ENCODE measurements at places on chromosomes 2 and 18.

DNA sequence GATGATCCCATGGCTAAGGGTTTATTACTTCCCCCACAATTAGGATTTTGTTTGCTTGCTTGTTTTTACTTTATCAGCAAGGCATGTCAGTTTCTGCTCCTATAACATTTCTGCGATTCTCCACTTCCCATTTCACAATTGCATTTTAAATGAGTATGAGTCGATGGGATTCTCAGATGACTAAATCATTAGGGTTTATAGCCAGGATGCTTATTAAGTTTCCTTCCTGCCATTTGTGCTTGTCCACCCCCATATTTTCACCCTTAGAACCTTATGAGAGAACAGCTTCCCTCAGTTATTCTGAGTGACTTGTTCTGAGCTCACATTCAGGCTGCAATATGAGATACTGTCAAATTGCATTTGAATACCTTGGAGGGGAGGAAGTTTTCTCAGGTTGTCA is 37.9 kb upstream of the C1GALT1C1L start:
- DNase-seq: no peak

GRCh38 chr2:11777066-11777782 is 30.8 kb downstream of the LPIN1 start:
- DNase-seq: no peak

- no peak for DNase-seq
Measured at GRCh38 chr2:30433541-30434299, 13.3 kb upstream of the LCLAT1 start.

DNA sequence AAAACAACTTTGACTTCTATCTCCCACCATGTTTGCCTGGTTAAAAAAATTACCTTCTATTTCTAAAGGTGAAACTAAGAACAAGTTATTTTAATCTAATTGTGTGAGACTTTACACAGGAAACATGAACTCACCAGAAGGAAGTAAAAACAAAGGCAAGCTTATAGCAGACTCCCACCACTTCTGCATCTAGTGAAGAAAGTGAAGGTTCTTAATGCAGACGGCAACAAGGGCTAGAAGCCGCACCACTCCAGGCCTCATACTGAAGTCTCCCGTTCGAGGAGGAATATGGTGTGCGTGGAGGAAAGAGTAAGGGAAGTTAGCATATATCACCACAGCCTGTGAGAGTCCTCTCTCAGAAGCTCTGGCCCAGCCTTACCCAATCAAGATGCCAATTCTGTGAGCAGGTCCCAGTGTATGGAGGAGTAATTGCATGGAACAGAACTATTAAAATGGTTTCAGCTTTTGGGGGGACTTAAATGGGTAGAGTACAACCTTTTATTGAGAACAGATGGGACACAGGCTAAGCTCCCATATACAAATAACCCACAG is 958.7 kb downstream of the BCL11A start:
- no peak for DNase-seq

DNA sequence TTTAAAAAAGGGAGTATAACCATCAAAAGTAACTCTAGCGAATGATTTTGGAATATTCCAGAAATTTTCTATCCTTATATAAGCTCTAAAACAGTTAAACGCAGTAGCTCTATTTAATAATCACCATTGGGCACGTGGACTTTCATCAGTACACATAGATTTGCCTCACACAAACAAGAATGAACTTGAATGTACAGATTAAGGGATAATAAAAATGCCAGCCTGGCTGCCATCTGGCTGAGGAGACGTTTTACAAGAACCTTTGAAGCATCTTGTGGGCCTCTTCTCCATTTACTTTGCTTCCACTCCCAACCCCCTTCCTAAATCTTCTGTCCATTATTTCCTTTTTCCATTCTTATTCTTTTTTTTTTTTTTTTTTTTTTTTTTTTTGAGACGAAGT is 47.2 kb downstream of the AGAP1 start:
- DNase-seq: no peak

All from effector CD4-positive, alpha-beta T cell (primary cell).